ENCODE measurements at places on chromosomes 16 and 17. TPM values are rescaled to one million over a fixed set of nuclear protein-coding genes. Genes with fewer than 3 reads are reported as not detected.
A peak's percentile ranks its signal among the peaks of the same experiment; 100 is the strongest.

CLEC19A gene
- total RNA-seq = not detected

SLC13A2 gene
- not detected for total RNA-seq

KRTAP29-1 gene
- not detected for total RNA-seq

CAVIN1 gene
- total RNA-seq = 0.32 TPM

KCNJ18 gene
- total RNA-seq = not detected

TPSAB1 gene
- not detected for total RNA-seq

ITGB4 gene
- not detected for total RNA-seq

ECI1 gene
- total RNA-seq = 50.9 TPM

KRTAP3-2 gene
- not detected for total RNA-seq

SAT2 gene
- total RNA-seq = 97.3 TPM

VASN gene
- 4.1 TPM for total RNA-seq

TBC1D24 gene
- total RNA-seq = 58.4 TPM

G6PC1 gene
- total RNA-seq = not detected

OTOP2 gene
- total RNA-seq = not detected

ADAP2 gene
- 0.51 TPM for total RNA-seq

PYY gene
- total RNA-seq = not detected

RNF151 gene
- total RNA-seq = not detected

CCT6B gene
- total RNA-seq = 2.4 TPM

IL17C gene
- total RNA-seq = not detected

PMP22 gene
- 0.56 TPM for total RNA-seq

FMNL1 gene
- 24.2 TPM for total RNA-seq

DNA sequence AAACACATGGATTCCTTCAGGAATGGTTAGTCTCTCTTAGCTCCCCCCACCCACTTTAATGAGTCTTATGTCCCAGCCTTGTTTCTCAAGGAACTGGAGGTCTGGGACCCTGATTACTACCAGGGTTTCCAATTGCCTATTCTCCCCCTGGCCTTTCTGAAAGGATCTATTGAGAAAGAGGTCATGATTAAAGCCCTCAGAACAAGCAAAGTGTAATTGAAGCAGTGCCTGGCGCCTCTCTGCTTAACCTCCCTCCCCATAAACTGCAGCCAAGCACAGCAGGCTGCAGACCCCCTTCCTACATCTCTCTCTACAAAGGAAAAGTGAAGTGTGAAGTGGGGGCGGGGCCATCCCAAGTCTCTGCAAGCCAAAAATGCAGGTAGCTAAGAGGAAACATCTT is 159.7 kb upstream of the CDH11 start:
- no peak overlapping the region for H3K4me3 ChIP-seq
- no peak for DNase-seq
- H3K27ac ChIP-seq = no peak overlapping the region
- peaks cover 11% of the 10 kb centered on the region for H3K4me1 ChIP-seq
- H3K36me3 ChIP-seq = no peaks in the 10 kb centered on the region

- no peak overlapping the region for H3K4me3 ChIP-seq
- peaks cover 18% of the 10 kb centered on the region for H3K36me3 ChIP-seq
- peak overlapping the region; percentile 62 for H3K27ac ChIP-seq
- H3K27me3 ChIP-seq = peaks cover 11% of the 10 kb centered on the region
- peaks cover 22% of the 10 kb centered on the region for H3K4me1 ChIP-seq
These were observed 55.4 kb downstream of the ABAT start for GRCh38 chr16:8729779-8730334.

- H3K36me3 ChIP-seq = no peaks in the 10 kb centered on the region
- H3K4me1 ChIP-seq = no peaks in the 10 kb centered on the region
- no peak overlapping the region for H3K27ac ChIP-seq
- no peaks in the 10 kb centered on the region for H3K27me3 ChIP-seq
- DNase-seq = no peak
These were observed 22.9 kb downstream of the CDH11 start for GRCh38 chr16:65098916-65099315.

DNA sequence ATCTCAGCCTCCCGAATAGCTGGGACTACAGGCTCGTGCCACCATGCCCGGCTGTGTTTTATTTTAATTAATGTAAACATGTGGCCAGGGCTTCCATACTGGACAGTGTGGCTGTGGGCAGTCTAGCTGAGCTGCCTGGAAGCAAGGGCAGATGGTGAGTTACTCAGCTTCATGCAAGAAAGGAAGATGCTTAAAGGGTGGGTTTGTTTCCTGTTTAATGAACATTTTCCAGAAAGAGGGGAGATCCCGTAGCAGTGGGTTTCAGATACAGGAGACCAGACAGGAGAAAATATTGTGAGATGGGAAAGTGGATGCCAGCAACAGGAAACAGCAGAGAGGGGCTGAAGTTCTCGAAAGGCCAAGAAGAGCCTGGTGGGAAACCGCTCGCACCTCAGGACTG is 7.3 kb downstream of the MAPK8IP3 start:
- no peaks in the 10 kb centered on the region for H3K36me3 ChIP-seq
- H3K27me3 ChIP-seq = peaks cover 3% of the 10 kb centered on the region
- peak overlapping the region; percentile 80 for H3K27ac ChIP-seq
- H3K4me3 ChIP-seq = peak overlapping the region; percentile 61

GRCh38 chr17:44022246-44022645 is 7.5 kb upstream of the TMEM101 start:
- DNase-seq = no peak
- no peaks in the 10 kb centered on the region for H3K36me3 ChIP-seq
- H3K4me1 ChIP-seq = peaks cover 26% of the 10 kb centered on the region
- peak overlapping the region; percentile 67 for H3K4me3 ChIP-seq
- H3K27me3 ChIP-seq = peaks cover 4% of the 10 kb centered on the region

DNA sequence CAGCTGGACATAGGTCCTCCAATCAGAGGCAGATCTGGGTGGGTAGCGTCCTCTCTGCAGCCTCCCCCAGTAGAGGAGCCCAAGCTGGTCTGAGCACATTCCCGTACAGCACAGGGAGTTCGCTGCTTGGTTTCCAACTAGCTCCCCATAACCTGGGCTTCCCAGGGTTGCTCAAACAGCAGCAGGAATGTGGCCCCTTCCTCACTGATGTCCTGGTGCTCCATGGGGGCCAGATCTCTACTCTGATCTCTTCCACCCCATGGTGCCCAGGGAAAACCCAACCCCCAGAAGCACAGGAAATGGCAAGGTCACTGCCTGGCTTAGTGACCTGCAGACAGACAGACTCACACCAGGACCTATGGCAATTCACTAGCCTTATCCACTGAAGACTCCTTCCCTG is 11.1 kb upstream of the MMP2 start:
- no peak for DNase-seq
- no peak overlapping the region for H3K27ac ChIP-seq
- H3K4me1 ChIP-seq = no peaks in the 10 kb centered on the region
- no peak overlapping the region for H3K4me3 ChIP-seq
- no peaks in the 10 kb centered on the region for H3K36me3 ChIP-seq
- H3K27me3 ChIP-seq = no peaks in the 10 kb centered on the region

GRCh38 chr17:36461330-36462110 is 25.0 kb upstream of the ZNHIT3 start:
- no peaks in the 10 kb centered on the region for H3K36me3 ChIP-seq
- H3K4me3 ChIP-seq = no peak overlapping the region
- H3K27me3 ChIP-seq = peaks cover 16% of the 10 kb centered on the region
- peak overlapping the region; percentile 91 for H3K27ac ChIP-seq
- peaks cover 20% of the 10 kb centered on the region for H3K4me1 ChIP-seq

- H3K27ac ChIP-seq = no peak overlapping the region
- H3K4me3 ChIP-seq = no peak overlapping the region
These were observed 147.0 kb upstream of the CDH5 start for GRCh38 chr16:66219491-66219890.

DNA sequence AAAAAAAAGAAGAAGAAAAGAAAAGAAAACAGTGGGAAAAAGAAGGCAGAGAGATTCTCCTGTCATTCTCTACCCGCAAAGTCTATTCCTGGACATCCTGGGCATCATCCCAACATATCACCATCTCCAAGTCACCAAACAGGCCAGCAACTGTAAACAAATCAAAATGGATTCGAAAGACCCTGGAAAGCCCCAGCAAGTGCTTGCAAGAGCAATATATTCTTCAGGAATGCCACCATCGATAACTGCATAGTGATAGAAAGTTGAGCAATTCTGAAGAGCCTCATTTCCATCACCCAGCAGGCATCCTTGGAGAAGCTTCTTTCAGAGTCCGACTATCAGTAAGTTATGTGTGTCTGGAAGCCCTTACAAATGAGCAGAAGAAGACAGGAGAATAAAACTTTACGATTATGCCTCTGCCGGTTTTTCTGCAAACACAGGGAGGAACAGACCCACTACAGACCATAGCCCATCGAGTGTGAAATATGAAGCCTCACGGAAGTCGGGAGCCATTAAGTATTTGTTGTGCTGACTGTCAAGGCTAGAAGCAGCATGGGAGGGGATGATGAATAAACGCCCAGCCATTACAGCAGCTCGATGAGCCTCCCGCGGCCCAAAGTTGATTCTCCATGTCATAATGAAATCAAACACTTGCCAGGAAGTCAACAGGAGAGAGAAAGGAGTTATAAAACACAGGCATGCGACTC is 64.5 kb upstream of the SEC14L1 start:
- no peaks in the 10 kb centered on the region for H3K36me3 ChIP-seq
- H3K4me1 ChIP-seq = no peaks in the 10 kb centered on the region
- peaks cover 4% of the 10 kb centered on the region for H3K27me3 ChIP-seq
- H3K27ac ChIP-seq = no peak overlapping the region
- H3K4me3 ChIP-seq = no peak overlapping the region

- no peak for DNase-seq
- H3K4me1 ChIP-seq = peaks cover 3% of the 10 kb centered on the region
- no peak overlapping the region for H3K4me3 ChIP-seq
- peaks cover 3% of the 10 kb centered on the region for H3K36me3 ChIP-seq
These were observed 1.5 kb downstream of the HOXB5 start for GRCh38 chr17:48592057-48592514.

- H3K4me1 ChIP-seq = peaks cover 8% of the 10 kb centered on the region
- H3K27me3 ChIP-seq = peaks cover 8% of the 10 kb centered on the region
- DNase-seq = peak; percentile 61
- H3K27ac ChIP-seq = no peak overlapping the region
These were observed 20.7 kb upstream of the ADCY7 start for GRCh38 chr16:50245417-50246298.

DNA sequence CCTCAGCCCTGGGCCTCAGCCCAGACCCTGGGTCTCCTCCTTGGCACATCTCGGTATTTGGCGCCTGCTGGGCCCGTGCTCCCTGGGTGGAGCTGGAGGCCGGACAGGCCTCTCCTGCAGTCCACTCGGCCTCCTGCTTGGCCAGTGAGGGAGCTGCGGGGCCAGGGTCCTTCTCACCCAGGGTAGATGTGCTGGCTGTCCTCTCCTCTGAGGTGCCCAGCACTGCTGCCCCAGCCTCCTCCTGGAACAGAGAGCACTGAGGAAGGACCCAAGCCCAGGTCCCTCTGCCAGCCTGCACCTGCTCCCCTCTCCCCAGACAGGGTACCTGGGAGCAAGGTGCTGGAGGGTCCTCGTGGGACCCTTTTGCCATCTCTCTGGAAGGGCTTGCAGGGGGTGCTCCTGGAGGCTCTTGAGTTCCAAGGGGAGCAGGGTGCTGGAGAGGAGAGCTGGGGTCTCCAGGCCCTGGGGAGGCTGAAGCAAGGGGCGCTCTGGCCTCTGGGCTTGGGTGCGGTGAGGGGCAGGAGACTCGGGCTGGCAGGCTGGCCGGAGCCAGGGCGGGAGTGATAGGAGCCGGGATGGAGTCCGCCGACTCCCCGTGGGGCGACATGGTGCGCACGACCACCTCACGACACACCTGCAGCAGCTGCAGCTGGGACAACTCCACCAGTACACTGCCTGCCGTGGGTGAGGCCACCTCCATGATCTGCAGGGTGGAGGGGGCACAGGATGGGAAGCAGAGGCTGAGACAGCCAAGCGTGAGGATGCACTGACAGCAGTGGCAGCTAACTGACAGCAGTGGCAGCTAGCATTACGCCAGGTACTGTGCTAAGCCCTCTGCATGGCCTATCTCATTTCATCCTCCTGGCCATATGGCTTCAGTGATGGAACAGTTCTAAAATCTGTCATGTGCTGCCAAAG is 17.8 kb downstream of the TSPOAP1 start:
- H3K36me3 ChIP-seq = peaks cover 4% of the 10 kb centered on the region
- H3K4me1 ChIP-seq = peaks cover 11% of the 10 kb centered on the region
- DNase-seq = peak; percentile 8
- peaks cover 4% of the 10 kb centered on the region for H3K27me3 ChIP-seq
- no peak overlapping the region for H3K4me3 ChIP-seq

GRCh38 chr16:35525979-35526590 is 2066.7 kb downstream of the TP53TG3F start:
- H3K4me3 ChIP-seq = no peak overlapping the region
- H3K4me1 ChIP-seq = no peaks in the 10 kb centered on the region

- H3K4me1 ChIP-seq = peaks cover 9% of the 10 kb centered on the region
- H3K36me3 ChIP-seq = peaks cover 5% of the 10 kb centered on the region
- H3K4me3 ChIP-seq = no peak overlapping the region
- H3K27me3 ChIP-seq = peaks cover 14% of the 10 kb centered on the region
These were observed 376.1 kb upstream of the RBFOX1 start for GRCh38 chr16:6956511-6956910.

- no peak overlapping the region for H3K27ac ChIP-seq
- H3K4me1 ChIP-seq = peaks cover 22% of the 10 kb centered on the region
- DNase-seq = no peak
- no peaks in the 10 kb centered on the region for H3K27me3 ChIP-seq
- no peak overlapping the region for H3K4me3 ChIP-seq
These were observed 18.4 kb downstream of the TRAP1 start for GRCh38 chr16:3698941-3699340.

GRCh38 chr16:4239020-4239419 is 2.9 kb downstream of the SRL start:
- no peak for DNase-seq
- no peak overlapping the region for H3K4me3 ChIP-seq
- peaks cover 9% of the 10 kb centered on the region for H3K27me3 ChIP-seq
- peaks cover 12% of the 10 kb centered on the region for H3K4me1 ChIP-seq

- no peaks in the 10 kb centered on the region for H3K4me1 ChIP-seq
- peaks cover 2% of the 10 kb centered on the region for H3K27me3 ChIP-seq
- H3K4me3 ChIP-seq = no peak overlapping the region
These were observed 27.8 kb downstream of the AXIN1 start for GRCh38 chr16:324451-325334.

GRCh38 chr17:13154398-13154797 is 136.6 kb upstream of the ELAC2 start:
- no peaks in the 10 kb centered on the region for H3K27me3 ChIP-seq
- H3K27ac ChIP-seq = no peak overlapping the region
- no peak overlapping the region for H3K4me3 ChIP-seq
- no peaks in the 10 kb centered on the region for H3K36me3 ChIP-seq
